ENCODE measurements at places on chromosomes 3 and 15.

GRCh38 chr3:185702262-185703225 lies 116.4 kb downstream of the SENP2 start:
- DNase-seq: no peak

DNA sequence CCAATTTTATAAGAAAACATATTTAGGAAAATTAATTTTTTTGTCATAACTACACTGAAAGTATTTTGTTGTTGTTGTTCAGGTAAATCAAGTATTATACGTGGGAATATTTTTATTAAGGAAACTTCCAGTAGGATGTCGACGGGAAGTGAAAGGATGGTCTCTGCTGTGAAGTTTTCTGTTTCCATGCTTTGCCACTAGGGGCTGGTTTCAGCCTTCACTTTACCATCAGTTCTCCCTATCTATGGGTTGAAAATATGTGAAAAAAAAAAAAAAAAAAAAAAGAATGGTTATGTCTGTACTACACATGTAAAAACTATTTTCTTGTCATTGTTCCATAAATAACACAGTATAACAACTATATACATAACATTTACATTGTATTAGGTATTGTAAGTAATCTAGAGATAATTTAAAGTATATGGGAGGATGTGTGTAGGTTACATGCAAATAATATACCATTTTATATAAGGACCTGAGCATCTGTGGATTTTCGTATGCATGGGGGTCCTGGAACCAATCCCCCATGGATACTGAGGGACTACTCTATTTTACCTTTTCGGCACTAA lies 136.7 kb downstream of the SMAD6 start:
- DNase-seq: no peak

DNA sequence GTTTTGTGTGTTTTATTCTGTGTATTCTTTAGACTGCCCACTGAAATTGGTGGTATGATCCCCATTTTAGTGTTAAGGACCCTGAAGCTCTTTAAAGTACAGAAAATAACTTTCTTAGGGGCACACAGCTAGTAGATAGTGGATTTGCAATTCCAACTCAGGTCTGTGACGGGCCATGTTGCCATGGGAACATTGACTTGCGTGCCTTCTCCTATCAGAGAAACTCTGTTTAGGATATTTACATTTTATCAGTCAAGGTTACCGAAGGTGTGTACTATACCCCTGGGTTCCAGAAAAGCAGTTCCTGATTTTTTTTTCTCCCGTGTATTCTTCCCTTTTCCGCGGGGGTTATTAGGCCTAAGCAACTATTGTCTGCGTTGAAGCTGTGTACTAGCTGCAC lies 19.4 kb downstream of the MYZAP start:
- DNase-seq: no peak

- DNase-seq: no peak
These were observed 166.3 kb downstream of the VGLL4 start for GRCh38 chr3:11477407-11477911.

DNA sequence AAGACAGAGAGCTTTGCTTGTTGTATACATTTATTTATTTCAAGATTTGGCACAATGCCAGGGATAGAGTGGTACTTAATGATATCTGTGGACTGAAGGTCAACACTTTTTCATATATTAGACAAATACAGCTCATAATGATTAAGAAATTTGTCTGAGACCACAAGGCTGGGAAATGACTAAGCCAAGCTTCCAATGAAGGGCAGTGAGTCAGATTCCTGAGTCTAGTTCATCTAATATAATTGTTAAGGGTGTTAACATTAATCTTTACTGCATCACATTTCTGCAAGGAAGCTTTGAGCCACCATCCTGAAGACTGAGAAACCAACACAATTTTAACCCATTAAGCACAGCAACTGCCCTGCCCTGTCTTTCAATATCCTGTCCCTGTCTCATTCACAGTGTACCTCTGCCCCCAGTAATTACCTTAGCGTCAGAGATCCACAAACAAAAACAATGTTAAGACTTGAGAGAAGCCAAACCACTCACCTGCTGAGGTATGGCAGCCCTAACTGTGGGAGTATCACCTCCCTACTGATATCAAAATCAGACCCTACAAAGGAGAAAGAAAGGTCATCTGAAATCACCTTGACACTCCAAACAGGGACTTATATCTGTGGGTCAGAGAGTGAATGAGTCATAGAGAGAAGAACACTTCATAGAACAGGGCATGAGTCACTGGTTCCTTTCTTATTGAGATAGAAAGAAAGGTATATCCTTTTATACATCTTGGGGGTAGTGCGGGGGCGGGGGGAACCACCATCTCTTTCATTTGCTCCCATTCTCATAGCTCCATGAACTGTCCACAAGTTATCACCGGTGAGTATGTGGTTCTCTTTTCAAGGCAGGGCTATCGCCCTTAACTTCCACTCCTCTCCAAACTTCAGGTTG lies 74.7 kb downstream of the MAGI1 start:
- DNase-seq: no peak

- DNase-seq: no peak
These were observed 21.5 kb upstream of the USP3 start for GRCh38 chr15:63482874-63483323.
